MM.1S (cell line): ENCODE measurements at places on chromosomes 11 and 22.

GRCh38 chr11:128628325-128628673 lies 40.9 kb upstream of the ETS1 start:
- no peak for DNase-seq

DNA sequence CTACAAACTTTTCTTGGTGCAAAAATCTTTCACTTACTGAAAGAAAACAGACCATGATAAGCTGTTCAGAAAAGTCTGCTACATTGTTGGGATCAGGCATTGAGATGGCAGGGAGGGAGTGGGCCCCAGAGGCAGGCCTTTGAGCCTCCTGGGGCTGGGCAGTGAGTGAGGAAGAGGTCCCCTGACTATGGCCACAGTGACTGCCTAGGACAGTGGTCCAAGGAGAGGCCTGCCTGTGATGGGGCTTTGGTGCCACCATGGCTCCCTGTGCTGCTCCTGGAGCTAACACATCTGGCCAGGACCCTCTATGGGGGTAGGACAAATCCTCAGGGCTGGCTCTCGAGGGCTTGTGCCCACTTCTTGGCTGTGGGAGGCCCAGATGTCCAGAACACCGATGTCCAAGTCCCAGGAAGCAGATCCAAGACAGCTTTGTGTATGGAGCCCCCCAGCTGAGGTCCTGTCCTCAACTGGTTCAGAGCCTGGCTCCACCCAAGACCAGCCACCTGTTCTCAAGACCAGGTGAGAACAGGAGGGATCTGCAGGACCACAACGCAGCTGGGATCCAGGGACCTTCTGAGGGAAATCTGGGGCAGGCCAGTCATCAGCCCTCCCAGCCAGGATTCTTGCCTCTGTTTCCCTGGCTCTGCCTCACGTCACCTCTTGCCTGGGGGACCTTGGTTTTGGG lies 36.9 kb downstream of the PPM1F start:
- DNase-seq: no peak

GRCh38 chr22:30728826-30729225 lies 34.2 kb downstream of the OSBP2 start:
- DNase-seq: no peak

DNA sequence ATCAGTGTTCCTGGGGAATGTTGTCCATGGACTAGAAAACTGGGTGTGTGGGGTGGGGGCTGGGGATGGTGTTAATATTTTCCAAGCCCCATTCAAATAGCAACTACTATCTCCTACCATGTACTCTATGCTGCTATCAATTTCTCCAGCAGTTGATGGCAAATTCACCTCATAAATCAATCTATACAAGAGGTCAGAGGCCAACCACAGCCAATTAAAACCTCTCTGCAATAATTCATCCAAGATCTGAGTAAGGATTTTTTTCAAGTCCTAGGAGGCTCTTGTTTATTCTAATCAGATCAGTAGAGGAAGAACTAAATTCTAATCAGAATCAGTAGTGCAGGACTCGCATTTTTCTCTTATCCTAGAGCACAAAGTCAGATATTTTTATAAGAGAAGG lies 73.4 kb upstream of the WT1 start:
- DNase-seq: no peak

DNA sequence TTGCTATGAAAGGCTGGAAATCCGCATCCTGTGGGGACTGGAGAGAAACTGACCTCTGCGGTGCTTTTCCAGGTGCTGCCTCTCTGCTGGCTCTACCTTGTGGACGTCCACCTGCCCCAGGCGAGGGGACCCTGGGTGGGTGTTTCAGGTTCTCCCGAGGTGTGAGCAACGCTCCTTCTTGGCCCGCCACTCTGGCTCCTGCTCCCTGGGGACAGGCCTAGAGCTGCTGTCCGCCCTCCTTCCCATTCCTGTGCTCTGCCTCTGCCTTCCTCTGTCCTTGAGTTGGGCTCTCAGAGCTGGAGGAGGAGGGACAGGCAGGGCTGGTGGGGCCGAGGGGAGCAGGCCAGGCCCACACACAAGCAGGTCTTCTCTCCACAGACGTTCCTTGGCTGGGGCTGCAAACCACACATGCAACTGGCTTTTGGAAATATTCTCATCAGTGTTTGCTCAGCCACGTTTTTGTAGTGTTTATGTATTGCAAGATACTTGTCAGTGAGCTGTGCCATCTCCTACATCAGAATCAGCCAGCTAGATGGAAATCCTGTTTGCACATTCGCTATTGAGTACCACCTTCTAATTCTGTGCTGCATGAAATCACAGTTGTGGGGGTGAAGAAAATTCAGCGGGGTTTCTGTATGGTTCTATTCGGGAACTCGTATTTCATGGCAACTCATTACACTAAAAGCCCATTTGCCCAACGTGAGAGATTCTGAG lies 1115.0 kb downstream of the BRD1 start:
- DNase-seq: no peak

DNA sequence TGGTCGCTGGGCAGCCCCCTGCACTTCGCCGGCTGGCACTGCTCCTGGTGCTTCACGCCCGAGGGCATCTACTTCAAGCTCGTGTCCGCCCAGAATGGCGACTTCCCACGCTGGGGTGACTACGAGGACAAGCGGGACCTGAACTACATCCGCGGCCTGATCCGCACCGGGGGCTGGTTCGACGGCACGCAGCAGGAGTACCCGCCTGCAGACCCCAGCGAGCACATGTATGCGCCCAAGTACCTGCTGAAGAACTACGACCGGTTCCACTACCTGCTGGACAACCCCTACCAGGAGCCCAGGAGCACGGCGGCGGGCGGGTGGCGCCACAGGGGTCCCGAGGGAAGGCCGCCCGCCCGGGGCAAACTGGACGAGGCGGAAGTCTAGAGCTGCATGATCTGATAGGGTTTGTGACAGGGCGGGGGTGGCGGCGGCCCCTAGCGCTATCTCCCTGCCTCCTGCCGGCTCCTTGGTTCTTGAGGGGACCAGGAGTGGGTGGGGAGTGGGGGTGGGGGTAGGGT lies 13.5 kb upstream of the MIEF1 start:
- DNase-seq: no peak

GRCh38 chr11:113721462-113722066 lies 15.5 kb upstream of the TMPRSS5 start:
- no peak for DNase-seq

GRCh38 chr11:106390078-106390477 lies 312.6 kb downstream of the AASDHPPT start:
- DNase-seq: no peak

DNA sequence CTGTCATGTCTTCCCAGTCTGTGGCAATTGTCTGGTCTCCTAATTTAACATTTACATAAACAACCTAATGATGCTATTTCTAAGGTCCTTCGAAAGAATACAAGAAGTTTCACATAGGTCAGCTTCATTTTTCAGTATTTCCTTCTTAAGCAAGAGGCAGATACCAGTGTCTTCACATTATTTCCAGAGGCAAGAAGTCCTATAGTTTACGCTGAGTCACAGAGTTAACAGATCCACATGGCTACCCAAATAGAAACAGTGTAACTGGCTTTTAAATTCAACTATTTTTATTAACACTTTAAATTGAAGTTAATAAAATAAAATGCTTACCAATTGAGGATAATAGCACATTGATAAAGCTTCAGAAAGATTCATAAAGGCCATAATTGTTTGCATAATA lies 10.9 kb downstream of the PRRG4 start:
- no peak for DNase-seq

- no peak for DNase-seq
Measured at GRCh38 chr11:66346476-66347424, 679 bp downstream of the B4GAT1 start.
